ENCODE measurements at places on chromosomes 2 and 18. TPM values are rescaled to one million over a fixed set of nuclear protein-coding genes. Genes with fewer than 3 reads are reported as not detected.

Gene ABCG8
- total RNA-seq: not detected

DNA sequence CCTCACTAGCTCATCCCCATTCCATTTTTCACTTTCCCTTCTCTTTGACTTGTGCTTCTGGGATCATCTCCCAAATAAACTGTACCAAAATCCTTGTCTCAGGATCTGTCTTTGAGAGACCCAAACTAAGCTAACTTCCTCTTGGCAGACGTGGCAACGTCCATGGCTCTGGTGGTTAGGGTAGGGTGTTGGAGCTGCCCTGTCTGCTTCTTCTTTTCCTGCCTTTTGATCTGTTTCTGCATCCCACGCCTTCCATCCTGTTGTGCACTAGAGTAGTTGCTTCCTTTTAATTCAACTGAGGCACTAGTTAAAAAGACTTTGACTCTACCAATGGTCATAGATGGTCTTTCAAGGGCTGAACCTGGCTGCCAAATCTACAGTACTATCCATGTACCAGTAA is 5.5 kb upstream of the MAP4K4 start:
- DNase-seq: no peak

Gene KCNIP3
- total RNA-seq: 0.52 TPM

Gene PRSS56
- not detected for total RNA-seq

DNA sequence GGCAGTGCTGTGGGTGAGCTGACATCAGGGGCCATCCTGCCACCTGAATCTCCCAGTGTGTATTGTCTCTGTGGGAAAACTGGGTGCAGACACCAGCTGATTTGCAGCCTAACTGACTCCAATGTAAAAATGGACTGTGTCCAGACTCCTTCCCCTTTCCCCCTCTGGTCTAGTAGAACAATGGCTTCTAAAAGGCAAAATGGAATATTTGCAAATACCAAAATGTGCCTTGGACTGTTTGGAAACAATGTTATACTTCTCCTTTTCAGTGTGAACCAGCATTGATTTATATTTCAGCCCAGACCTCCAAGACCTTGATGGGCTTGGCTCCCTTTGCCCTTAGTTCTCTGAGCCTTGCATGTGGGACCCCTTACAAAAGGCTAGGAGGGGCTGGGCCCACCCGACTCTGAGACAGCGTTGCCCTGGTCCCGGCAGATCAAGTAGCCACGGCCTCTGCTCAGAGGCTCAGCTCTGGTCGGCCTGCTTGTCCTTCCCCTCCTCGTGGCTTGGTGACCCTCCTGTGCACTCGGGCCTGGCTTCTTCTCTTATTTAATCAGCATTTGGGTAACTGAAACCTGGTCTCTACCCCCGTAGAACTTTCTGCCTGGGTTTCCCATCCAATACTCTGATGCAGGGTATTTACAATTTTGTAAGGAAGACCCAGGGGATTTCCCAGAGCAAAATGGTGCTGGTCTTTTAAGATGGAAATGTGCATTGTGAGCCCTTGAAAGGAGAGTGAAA is 18.0 kb upstream of the ACKR3 start:
- DNase-seq: no peak

GRCh38 chr2:204005940-204006721 is 69.6 kb downstream of the ICOS start:
- no peak for DNase-seq

Gene EIF4E2
- 46.0 TPM for total RNA-seq

Gene DSC1
- 1.6 TPM for total RNA-seq

Gene C1QL2
- not detected for total RNA-seq

Gene COL5A2
- total RNA-seq: 0.77 TPM

Gene ANKRD62
- total RNA-seq: not detected

GRCh38 chr2:28709101-28709500 is 42.5 kb upstream of the PPP1CB start:
- no peak for DNase-seq

DNA sequence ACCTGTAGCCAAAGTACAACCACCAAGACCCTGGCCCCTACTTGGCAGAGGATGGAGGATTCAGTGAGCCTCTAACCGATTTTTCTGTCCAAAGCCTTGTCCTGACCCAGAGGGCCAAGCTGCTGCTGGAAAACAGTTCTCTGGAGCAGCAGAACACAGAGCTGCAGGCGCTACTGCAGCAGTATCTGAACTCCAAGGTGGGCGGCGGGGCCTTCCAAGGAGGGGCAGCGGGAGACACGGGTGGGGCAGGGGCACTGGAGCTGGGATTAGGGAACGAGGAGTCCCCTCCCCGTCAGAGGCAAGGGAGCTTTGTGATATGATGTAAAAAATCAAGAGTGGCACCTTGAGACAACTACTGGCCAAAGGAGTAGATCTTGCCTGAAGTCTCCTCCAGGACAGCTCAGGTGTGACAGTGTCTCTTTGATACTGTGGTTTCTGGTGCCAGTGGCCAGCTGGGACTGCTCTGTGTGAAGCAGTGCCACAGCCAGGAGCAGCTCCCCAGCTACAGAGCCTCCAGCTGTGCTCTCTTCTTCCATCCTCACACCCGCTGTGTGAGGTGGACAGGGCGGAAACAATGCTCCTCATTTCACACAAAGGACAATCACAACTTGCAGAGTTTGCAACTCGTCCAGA is 22.8 kb downstream of the OTOF start:
- no peak for DNase-seq

- no peak for DNase-seq
Measured at GRCh38 chr18:25239581-25240419, 112.2 kb downstream of the ZNF521 start.

DNA sequence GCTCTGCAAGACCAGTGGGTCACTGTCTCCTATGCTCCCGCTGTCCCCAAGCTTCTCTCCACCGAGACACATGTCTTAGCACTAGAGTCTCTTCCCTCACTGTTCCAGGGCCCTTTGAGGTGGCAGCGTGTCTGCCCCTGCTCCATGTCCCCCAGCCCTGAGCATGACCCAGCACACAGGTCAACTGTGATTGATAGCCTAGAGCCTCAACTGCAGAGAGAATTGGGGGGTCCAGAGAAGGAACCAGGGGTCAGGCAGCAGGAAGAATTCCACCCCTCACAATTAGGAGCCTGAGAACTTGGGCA is 54.6 kb upstream of the ODC1 start:
- no peak for DNase-seq

DNA sequence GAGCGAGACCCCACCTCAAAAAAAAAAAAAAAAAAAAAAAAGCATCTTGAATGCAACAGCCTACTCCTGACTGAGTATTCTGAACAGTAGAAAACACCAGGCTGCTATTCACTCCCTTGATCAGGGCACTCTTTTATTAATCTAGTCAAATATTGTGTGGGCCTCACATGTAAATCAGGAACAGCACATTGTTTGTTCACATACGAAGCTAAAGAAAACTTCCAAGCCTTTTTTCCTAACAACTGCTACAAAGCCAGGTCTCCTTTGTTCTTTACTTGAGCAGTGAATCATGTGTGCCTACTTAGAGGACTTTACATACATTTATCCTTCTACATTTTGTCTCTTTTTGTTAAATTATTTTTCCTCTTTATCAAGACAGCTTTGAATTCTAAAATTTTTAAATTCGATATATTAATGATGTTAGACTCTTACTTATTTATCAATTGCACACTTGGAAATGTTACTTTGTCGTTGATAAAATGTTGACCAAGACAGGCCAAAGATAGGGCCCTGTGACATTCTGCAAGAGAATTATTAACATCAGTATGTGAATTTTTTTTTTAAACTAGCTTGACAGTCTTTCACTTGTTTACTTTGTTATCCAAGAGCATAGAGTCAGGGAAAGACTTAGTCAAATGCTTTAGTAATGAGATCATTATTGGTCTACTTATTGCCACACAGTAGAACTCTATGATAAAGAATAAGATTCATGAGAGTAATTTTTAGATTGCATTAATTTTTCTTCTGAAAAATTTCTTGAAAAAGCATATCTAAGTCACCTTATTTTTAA is 13.2 kb downstream of the SPATS2L start:
- DNase-seq: no peak

Gene DYNC1I2
- total RNA-seq: 10.5 TPM

DNA sequence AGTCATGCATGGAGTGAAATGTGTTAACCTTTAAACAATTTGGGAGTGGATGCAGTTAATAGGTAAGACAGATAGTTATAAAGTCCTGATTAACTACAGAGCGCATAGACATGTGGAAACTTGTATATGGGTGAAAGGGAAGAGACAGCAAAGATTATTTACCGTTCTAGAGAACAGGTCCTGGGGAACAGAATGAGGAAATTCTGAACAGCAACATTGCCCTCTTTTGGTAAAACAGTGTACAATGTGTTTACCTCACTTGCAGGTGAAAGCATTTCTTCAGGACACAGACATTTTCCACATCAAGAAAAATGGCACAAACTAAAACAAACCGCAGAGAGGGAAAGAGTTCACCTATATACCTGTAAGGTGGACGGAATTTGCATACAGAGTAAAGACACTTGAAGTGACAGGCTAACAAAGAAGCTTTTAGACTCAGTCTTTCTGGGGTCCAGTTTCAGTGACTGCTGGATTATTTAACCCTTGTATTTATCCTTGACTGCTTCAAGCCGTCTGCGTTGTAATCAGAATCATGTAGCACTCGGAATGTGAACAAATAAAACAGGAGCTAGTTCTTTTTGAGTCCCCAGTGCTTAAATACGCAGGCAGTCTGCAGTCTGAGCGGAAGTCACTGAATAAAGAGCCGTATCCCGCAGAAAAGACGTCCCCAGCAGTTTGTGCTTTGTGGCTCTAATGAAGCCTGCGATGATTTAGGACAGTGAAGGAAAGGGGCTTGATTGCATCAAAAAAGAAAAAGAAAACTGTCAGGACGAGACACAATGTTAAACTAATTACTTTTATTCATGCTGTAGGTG is 364.8 kb upstream of the GALNT5 start:
- DNase-seq: no peak

GRCh38 chr2:56918790-56919189 is 735.0 kb downstream of the CCDC85A start:
- DNase-seq: no peak

Gene COQ10B
- 55.3 TPM for total RNA-seq

Data from CD4-positive, alpha-beta T cell (primary cell).